ENCODE measurements at places on chromosomes 3 and 15.

GRCh38 chr3:107953722-107954121 is 137.1 kb downstream of the CD47 start:
- DNase-seq: no peak

GRCh38 chr3:105876780-105877327 is 8.0 kb upstream of the CBLB start:
- no peak for DNase-seq

GRCh38 chr3:141429371-141430035 is 57.3 kb upstream of the RASA2 start:
- no peak for DNase-seq

- no peak for DNase-seq
Observed at GRCh38 chr3:189305412-189305811, 133.6 kb downstream of the TPRG1 start.

- DNase-seq: no peak
Observed at GRCh38 chr3:188322135-188322887, 168.4 kb downstream of the LPP start.

- no peak for DNase-seq
Observed at GRCh38 chr3:169494982-169495381, 168.5 kb downstream of the MECOM start.

GRCh38 chr3:185825639-185826481 is 1.0 kb upstream of the IGF2BP2 start:
- no peak for DNase-seq

DNA sequence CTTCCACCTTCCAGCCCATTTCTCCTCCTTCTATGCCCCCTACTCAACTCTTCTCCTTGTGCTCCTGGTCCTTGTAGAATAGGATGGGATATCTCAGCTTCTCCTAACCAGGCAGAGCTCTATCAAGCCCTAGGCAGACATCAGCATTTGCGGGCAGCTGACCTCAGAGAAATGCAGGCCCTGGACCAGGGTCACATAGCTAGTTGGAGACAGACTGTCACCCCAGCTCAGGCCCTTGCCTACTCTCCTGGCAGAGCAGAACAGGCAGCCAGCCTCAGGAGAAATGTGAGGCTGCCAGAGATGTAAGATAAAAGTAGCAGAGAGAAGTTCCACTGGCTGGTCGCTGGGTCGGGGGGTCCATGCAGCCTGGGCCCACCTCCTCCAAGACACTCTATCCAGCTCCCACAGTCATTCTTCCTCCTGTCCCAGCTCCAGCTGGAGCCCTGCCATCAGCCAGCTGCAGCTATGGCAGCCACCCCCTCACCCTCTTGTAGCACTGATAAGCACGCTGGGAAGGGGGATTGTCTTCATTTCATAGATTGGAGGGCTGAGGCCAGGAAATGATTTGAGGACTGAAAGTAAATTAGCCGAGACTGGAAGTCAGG is 4.0 kb downstream of the CYP8B1 start:
- DNase-seq: no peak

DNA sequence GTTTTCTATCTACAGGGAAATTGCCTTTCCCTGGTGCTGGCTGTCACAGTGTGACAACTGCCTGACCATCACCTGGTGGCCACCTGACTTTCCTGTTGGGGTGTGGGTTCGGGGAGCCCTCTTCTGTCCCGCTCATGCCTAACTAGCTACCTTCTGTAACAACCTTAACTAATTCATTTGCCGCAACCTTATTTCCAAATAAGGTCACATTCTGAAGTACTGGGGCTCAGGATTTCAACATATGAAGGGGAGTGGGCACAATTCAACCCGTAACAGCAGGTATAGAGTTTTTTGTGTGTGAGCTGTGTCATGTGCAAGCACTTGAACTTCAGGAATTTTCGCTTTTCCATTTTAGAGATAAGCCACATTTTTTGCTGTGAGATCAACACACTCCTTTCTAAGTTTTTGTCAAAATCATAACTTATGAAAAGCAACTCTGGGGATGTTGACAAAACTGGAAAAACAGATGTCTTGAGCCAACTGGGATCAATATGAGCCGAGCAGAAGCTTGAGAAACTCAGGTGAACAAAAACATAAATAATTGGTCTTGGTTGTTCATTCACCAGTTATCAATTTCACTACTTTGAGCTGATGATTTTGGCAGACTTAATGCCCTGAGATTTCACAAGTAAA is 242.0 kb upstream of the RGMA start:
- no peak for DNase-seq

- DNase-seq: no peak
Observed at GRCh38 chr3:170721563-170721962, 135.7 kb upstream of the SLC7A14 start.

GRCh38 chr3:36227980-36228379 is 152.3 kb upstream of the STAC start:
- no peak for DNase-seq

GRCh38 chr3:58617338-58617761 is 40.2 kb upstream of the FAM107A start:
- DNase-seq: no peak

GRCh38 chr15:51907136-51907862 is 64.3 kb downstream of the LEO1 start:
- DNase-seq: no peak
